ENCODE measurements at places on chromosomes 2 and 18. TPM values are rescaled to one million over a fixed set of nuclear protein-coding genes. Genes with fewer than 3 reads are reported as not detected.
A peak's percentile ranks its signal among the peaks of the same experiment; 100 is the strongest.

DNA sequence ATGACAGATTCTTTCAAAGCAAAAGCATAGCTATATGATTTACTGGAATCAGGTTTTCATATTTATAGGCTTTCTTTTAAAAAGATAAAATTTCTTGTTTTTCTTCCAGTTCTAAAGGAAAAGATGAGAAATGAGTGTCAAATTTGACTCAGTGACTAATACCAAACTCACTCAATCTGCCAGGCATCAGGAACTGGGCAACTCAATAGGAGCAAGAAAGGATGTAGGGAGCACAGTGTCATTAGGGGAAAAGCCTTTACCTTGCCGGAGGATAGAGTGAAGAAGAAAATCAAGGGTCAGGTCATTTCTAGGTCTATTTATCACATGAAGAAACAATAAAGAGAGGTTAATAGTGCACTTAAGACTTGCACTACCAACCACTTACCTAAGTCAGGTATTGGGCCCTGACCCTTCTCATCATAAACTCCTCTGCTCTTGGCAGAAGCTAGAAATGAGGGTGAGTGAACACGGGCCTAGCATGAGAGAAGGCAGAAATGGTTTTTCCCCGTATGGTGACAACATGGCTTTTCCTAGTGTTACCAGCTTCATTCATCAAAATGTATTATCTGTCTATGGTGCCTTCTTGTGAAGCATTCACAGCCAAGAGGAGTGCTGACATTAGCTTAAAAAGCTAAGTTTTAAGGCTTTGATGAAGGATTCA lies 151.0 kb downstream of the ARHGAP15 start:
- H3K27ac ChIP-seq = no peak overlapping the region
- H3K36me3 ChIP-seq = no peaks in the 10 kb centered on the region
- H3K4me3 ChIP-seq = no peak overlapping the region
- no peaks in the 10 kb centered on the region for H3K4me1 ChIP-seq
- no peak for DNase-seq
- H3K27me3 ChIP-seq = no peaks in the 10 kb centered on the region

DNA sequence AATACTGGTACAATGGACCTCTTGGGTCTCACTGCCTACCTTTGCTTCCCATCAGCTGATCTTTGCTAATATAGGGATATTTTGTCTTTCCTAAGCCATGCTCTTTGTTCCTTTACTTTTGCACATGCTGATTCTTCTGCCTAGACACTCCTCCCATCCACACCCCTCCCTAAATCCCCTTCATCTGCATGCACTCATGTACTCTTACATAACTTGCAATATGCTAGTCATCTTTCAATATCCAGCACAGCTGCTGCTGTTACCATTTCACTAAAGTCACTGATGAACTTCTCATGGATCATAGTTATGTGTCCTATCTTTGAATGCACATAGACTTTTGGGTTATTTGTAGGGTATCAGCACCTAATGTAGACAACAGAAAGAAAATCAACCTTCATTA lies 18.5 kb upstream of the DTNA start:
- no peak for DNase-seq
- no peaks in the 10 kb centered on the region for H3K27me3 ChIP-seq
- H3K4me1 ChIP-seq = no peaks in the 10 kb centered on the region
- no peaks in the 10 kb centered on the region for H3K36me3 ChIP-seq

- H3K27me3 ChIP-seq = no peaks in the 10 kb centered on the region
- no peak overlapping the region for H3K4me3 ChIP-seq
- no peak overlapping the region for H3K27ac ChIP-seq
- H3K4me1 ChIP-seq = no peaks in the 10 kb centered on the region
- no peak for DNase-seq
- no peaks in the 10 kb centered on the region for H3K36me3 ChIP-seq
Observed at GRCh38 chr2:219197388-219197787, 9.2 kb upstream of the ZFAND2B start.

DNA sequence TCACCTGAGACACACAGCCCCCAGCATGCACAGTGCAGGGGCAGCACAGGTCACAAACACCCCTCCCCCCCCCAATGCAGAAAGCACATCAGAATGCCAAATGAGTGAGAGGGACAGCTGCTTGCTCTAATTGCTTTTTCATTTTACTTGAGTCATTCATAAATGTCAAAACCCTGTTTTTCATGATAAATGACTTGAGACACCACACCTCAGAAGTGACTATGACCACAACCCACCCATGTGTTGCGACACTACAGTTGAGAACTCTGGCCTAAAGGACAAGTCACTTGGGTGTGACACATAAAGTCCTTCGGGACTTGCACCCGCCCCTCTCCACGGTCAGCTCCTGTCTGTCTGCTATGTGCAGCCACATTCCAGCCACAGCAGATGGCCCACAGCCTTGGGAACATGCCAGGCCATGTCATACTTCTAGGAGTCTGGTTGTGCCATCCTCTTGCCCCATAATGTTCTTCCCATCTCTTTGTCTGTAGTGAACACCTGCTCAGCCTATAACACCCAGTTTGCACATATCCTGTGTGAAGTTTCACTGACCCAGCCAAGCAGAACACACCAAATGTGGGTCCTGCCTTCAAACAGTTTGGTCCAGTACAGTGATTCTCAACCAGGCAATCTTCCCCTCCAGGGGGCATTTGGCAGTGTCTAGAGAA lies 30.2 kb upstream of the RIOK3 start:
- H3K4me3 ChIP-seq = no peak overlapping the region
- no peaks in the 10 kb centered on the region for H3K27me3 ChIP-seq
- DNase-seq = no peak
- peaks cover 24% of the 10 kb centered on the region for H3K4me1 ChIP-seq
- H3K27ac ChIP-seq = peak overlapping the region; percentile 62

- DNase-seq = no peak
- H3K4me1 ChIP-seq = no peaks in the 10 kb centered on the region
- no peak overlapping the region for H3K4me3 ChIP-seq
- no peaks in the 10 kb centered on the region for H3K36me3 ChIP-seq
- no peaks in the 10 kb centered on the region for H3K27me3 ChIP-seq
Observed at GRCh38 chr18:49967636-49968313, 154.4 kb upstream of the ACAA2 start.

- DNase-seq = no peak
- H3K27ac ChIP-seq = no peak overlapping the region
- no peaks in the 10 kb centered on the region for H3K36me3 ChIP-seq
- no peaks in the 10 kb centered on the region for H3K27me3 ChIP-seq
- H3K4me1 ChIP-seq = no peaks in the 10 kb centered on the region
- no peak overlapping the region for H3K4me3 ChIP-seq
Observed at GRCh38 chr2:183903026-183903425, 695.3 kb upstream of the ZNF804A start.

DNA sequence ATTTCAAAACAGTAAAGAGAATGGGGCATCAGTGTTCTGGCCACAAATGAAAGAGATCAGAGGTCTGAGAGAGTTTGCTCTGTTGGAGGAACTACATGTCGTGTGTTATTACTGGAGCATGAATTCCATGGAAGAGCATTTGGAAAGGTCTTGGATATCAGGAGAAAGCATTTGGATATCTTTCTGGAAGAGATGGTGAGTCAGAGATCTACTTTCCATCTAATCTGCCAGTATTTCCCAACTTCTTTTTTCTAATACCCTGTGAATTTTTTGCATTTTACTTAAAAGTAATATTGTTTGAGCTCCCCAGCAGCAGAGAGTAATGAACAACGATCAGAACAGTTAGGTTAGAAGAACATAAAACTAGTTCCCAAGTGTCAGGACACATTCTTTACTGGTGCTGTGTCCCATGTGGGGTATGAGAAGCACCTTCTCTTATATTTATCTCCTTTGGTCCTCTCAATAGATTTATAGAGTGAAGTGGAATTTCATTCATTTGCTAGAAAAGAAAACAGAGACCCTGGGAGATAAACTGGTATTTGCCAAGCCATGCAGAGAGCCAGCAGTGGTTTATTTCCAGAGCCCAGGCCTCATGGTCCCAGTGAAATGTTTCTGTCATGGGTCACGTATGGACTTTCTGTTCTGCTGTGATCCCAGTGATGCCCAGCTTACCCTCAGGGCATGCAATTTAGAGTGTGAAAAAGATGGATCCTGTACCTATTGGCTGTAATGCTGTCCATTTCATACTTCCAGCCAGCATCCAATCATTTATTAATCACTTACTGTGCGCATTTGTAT lies 130.8 kb upstream of the NT5C1B start:
- no peak for DNase-seq
- H3K4me3 ChIP-seq = no peak overlapping the region
- no peaks in the 10 kb centered on the region for H3K36me3 ChIP-seq

DNA sequence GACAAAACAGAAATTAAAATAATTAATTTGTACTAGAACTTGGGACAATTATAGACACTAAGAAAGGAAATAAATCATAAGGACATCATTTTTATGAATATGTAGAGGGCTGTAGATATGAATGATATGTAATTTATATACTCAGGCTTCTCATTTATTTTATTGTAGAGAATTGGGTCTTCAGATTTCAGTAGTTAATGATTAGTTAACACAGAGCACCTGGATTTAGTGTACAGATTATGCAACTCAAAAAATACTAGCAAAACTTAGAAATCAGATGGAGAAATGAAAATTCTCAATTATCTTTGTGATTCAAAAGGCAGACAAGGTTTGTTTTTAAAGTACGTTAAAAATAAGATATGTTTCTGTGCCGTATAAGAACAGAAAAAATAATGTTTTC lies 1311.7 kb upstream of the SLC39A10 start:
- DNase-seq = no peak
- H3K27ac ChIP-seq = no peak overlapping the region
- H3K4me3 ChIP-seq = no peak overlapping the region
- H3K27me3 ChIP-seq = no peaks in the 10 kb centered on the region
- H3K36me3 ChIP-seq = no peaks in the 10 kb centered on the region
- H3K4me1 ChIP-seq = no peaks in the 10 kb centered on the region

- no peaks in the 10 kb centered on the region for H3K4me1 ChIP-seq
- no peak overlapping the region for H3K4me3 ChIP-seq
- no peaks in the 10 kb centered on the region for H3K36me3 ChIP-seq
- H3K27ac ChIP-seq = no peak overlapping the region
- H3K27me3 ChIP-seq = no peaks in the 10 kb centered on the region
- DNase-seq = no peak
Observed at GRCh38 chr2:226329180-226329579, 470.4 kb downstream of the IRS1 start.

DNA sequence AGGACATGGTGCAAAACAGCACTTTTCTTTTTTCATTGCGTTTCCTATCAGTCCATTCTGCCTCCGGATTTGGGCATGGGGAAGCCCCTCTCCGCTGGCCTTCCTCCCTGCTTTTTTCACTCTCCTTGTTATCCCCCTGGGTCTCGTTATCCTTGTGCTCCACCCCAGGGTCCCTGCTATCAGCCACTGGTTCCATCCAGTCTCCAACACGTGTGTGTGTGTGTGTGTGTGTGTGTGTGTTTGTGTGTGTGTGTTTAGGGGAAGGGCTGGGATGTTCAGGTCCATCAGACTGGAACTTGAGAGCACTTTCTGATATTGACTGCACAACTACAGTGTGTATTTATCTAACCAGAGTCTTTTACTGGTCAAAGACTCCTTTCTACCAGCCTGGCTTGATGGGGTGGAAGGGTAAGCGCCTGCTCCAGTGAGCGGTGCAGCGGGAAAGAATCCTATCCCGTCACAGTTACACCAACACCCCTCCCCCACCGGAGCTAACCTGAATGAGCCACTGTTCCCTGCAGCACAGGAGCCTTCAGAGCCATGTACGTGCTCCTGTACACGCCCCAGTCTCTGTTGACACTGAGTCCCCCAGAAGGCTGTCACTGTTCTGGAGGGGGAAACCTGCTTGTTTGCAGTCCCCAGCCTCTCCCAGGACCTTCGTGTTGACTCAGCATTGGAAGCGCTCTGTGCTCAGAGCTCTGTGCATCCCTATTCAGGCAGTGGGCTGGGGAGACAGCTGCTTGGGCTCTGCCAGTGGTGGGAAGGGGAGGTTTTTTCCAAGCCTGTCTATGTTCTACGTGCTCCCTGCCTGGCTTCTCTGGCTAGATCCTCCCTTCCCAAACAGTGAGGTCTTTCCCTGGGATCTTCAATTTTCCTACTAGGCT lies 4.6 kb downstream of the INHA start:
- DNase-seq = peak; percentile 77
- no peak overlapping the region for H3K27ac ChIP-seq
- no peaks in the 10 kb centered on the region for H3K4me1 ChIP-seq
- H3K36me3 ChIP-seq = no peaks in the 10 kb centered on the region
- H3K27me3 ChIP-seq = peaks cover 33% of the 10 kb centered on the region

DNA sequence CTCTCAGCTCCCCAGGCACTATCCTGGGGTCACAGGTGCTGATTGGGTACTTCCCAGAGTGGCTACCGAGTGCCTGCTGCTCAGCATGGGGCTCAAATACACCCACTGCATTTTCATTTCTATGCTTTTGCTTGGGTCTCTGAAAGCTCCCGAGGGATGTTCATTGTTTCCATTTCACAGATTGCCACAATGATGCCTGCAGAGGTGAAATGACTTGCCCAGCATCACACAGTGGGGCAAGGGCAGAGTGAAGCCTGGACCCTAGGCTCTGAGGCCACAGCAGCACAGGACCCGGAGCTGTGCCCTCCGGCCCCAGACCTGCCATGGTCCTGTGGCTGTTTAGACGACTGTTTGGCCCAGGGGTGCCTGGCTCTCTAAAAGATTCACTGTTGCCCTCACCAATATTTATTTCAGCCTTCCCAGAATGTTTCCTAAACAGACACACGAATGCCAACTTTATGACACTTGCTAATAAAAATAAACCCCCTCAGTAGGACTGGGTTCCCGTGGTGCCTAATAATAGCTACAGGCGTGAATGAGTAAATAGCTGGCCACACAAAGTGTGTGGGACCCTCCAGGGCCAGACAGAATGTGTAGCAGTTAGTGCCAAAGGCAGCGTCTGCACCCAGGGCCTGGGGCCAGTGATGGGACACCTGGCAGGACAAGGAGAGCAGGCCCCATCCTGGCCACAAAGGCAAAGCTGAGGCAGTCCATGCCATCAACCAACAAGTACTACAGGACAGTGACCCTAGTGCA lies 11.5 kb upstream of the ST8SIA5 start:
- H3K4me3 ChIP-seq = no peak overlapping the region
- no peaks in the 10 kb centered on the region for H3K4me1 ChIP-seq
- no peak for DNase-seq
- no peaks in the 10 kb centered on the region for H3K36me3 ChIP-seq
- H3K27me3 ChIP-seq = no peaks in the 10 kb centered on the region

GRCh38 chr2:241852116-241852980 lies 6.3 kb downstream of the PDCD1 start:
- DNase-seq = no peak
- no peaks in the 10 kb centered on the region for H3K4me1 ChIP-seq
- peaks cover 7% of the 10 kb centered on the region for H3K27me3 ChIP-seq
- H3K36me3 ChIP-seq = no peaks in the 10 kb centered on the region
- no peak overlapping the region for H3K4me3 ChIP-seq

GRCh38 chr2:2484301-2484700 lies 153.2 kb upstream of the MYT1L start:
- H3K36me3 ChIP-seq = no peaks in the 10 kb centered on the region
- H3K4me3 ChIP-seq = no peak overlapping the region
- H3K27me3 ChIP-seq = no peaks in the 10 kb centered on the region
- no peaks in the 10 kb centered on the region for H3K4me1 ChIP-seq

Gene CREG2
- 0.50 TPM for polyA plus RNA-seq

Gene BOLL
- 0.10 TPM for polyA plus RNA-seq

Gene MEP1B
- polyA plus RNA-seq = 0.07 TPM

Gene ELOA2
- polyA plus RNA-seq = not detected

Gene COLEC11
- 5.6 TPM for polyA plus RNA-seq

All from left lung (tissue), 14 donors.